Endothelial cell of umbilical vein (primary cell): ENCODE measurements at places on chromosomes 7 and 10.
A peak's percentile ranks its signal among the peaks of the same experiment; 100 is the strongest.

- H3K27me3 ChIP-seq: no peaks in the 10 kb centered on the region
- no peak for DNase-seq
- H3K4me1 ChIP-seq: no peaks in the 10 kb centered on the region
- no peak overlapping the region for H3K27ac ChIP-seq
- H3K36me3 ChIP-seq: no peaks in the 10 kb centered on the region
Measured at GRCh38 chr7:117285826-117286225, 37.0 kb downstream of the WNT2 start.

DNA sequence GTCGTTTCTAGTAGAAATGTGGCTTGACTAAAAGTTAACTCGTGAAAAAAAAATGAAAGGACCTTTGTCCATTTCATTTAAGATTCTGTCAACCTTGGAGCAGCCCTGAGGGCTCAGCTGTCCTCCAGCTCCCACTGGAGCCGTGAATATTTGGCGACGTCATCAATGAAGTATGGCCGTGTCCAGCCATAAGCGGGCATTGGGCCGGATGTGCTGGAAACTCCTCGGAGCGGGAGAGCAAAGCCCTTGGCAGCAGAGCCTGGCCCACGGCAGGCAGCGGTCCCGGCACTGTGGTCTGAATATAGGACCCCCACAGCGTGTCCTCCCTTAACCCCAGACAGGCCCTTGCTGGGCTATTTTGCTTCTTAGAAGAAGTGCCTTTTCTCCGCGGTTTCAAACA, 50.0 kb downstream of the JAKMIP3 start:
- H3K36me3 ChIP-seq: no peaks in the 10 kb centered on the region
- H3K4me3 ChIP-seq: no peak overlapping the region
- no peak for DNase-seq

- no peaks in the 10 kb centered on the region for H3K4me1 ChIP-seq
- H3K27me3 ChIP-seq: no peaks in the 10 kb centered on the region
- no peak overlapping the region for H3K27ac ChIP-seq
- H3K4me3 ChIP-seq: no peak overlapping the region
Measured at GRCh38 chr10:133440633-133441285, 13.0 kb upstream of the SCART1 start.

GRCh38 chr10:87750817-87751216, 67.2 kb downstream of the ATAD1 start:
- H3K27me3 ChIP-seq: no peaks in the 10 kb centered on the region
- H3K4me1 ChIP-seq: peaks cover 7% of the 10 kb centered on the region
- no peak overlapping the region for H3K4me3 ChIP-seq
- peaks cover 2% of the 10 kb centered on the region for H3K36me3 ChIP-seq

- H3K36me3 ChIP-seq: no peaks in the 10 kb centered on the region
- H3K27me3 ChIP-seq: no peaks in the 10 kb centered on the region
- H3K4me3 ChIP-seq: no peak overlapping the region
Measured at GRCh38 chr7:150727381-150727780, 9.8 kb upstream of the GIMAP5 start.

GRCh38 chr7:127820732-127821085, 168.7 kb downstream of the SND1 start:
- H3K36me3 ChIP-seq: no peaks in the 10 kb centered on the region
- H3K27ac ChIP-seq: no peak overlapping the region
- no peak overlapping the region for H3K4me3 ChIP-seq
- no peak for DNase-seq

GRCh38 chr7:149569726-149570422, 72.3 kb upstream of the ZNF746 start:
- H3K27ac ChIP-seq: no peak overlapping the region
- H3K4me3 ChIP-seq: no peak overlapping the region
- H3K36me3 ChIP-seq: peaks cover 2% of the 10 kb centered on the region
- no peak for DNase-seq

GRCh38 chr10:75764974-75765788, 333.8 kb downstream of the LRMDA start:
- no peaks in the 10 kb centered on the region for H3K27me3 ChIP-seq
- DNase-seq: no peak
- H3K4me3 ChIP-seq: no peak overlapping the region
- H3K4me1 ChIP-seq: no peaks in the 10 kb centered on the region
- no peaks in the 10 kb centered on the region for H3K36me3 ChIP-seq

DNA sequence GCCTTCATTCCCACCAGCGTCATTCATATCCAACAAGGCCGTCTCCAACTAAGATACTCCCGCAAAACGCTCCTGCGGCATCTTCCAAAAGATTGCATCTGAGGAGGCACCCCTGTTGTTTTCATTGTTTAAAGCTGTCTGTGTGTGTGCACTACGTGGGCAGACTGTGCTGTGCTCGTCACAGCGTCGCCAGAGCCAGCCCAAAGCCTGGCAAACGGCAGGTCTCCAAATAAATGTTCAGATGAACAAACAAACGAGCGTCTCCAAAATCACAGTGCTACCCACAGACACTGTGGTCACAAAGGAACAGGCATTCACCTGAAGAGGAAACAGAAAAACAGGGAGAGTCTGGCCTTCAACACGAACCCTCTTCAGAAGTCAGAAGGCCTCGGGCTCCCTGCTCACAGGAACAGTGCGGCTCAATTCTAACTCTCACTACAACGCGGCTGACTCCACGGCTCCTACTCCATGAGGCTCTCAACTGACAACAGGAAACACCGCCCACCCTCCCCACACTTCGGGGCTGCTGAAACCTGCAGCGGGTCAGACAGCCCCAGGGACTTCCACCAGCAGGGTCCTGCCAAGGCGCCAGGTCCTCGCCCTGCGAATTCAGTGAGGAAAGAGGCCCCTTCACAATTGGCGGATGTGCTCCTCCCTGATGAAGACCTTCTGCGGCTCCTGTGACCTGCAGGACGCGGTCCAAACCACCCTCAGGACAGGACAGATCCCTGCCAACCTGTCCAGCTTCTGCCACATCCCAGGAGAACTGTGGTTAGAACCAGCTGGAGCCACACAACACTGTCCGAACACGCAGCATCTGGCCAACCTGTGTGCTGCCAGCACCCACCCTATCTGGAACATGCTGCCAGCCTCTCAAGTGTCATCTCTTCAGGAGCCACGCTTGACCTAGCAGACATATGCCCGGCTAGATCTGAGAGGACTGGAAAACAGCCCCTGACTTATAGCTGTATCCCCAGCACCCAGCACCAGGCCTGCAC, 36.1 kb downstream of the MAD1L1 start:
- no peaks in the 10 kb centered on the region for H3K27me3 ChIP-seq
- H3K27ac ChIP-seq: no peak overlapping the region
- H3K36me3 ChIP-seq: peaks cover 12% of the 10 kb centered on the region
- H3K4me1 ChIP-seq: no peaks in the 10 kb centered on the region

DNA sequence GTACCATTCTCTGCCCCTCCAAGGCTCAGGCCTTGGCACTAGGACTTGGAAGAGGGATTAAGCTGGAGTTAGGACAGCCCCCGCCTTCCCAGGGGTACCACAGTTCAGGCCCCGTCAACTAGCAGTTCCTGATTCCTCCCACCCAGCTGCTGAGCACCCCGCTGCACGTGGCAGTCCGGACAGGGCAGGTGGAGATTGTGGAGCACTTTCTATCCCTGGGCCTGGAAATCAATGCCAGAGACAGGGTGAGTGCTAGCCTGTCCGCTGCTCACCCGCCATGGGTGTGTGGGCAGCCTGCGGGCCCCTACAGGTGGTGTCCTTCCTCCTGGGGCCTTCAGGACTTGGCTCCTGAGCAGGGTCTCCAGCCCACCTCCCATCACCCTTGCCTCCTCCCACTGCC, 2.0 kb upstream of the HOGA1 start:
- no peak overlapping the region for H3K4me3 ChIP-seq
- H3K36me3 ChIP-seq: no peaks in the 10 kb centered on the region
- no peak overlapping the region for H3K27ac ChIP-seq

DNA sequence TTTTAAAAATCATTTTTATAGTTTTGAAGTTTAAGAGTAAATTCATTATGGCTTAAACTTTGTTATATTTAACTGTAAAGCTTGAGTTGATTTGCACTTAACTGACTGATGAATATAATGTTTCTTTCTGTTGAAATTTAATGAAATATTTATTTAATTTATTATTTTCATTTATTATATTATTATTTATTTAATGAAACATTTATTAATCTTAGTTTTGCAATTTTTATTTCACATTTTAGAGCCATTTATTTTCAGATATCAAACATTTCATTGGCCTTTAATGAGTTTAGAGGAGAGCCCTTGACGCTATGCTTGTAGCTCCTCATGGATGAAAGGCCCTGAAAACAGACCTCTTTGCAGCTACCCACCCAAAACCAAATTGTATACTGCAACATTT, 570.0 kb downstream of the LRMDA start:
- DNase-seq: no peak
- H3K4me3 ChIP-seq: no peak overlapping the region
- H3K36me3 ChIP-seq: no peaks in the 10 kb centered on the region
- no peak overlapping the region for H3K27ac ChIP-seq

DNA sequence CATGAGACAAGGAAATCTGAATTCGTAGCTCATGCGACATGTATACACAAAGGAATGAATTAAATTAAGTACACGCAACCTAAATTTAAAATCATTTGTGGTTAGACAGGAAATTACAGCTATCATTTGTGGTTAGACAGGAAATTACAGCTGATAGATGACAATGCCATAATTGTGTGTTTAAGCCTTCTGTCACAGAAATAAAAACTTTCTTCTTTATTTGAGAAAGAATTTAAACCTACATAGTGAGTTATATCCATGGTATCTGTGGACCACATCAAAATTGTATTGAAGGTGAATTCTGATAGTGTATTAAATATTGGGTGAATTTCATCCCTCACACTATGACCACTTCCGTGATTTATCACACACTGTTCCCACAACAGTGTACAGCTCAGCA, 362.9 kb downstream of the MAGI2 start:
- no peaks in the 10 kb centered on the region for H3K27me3 ChIP-seq
- no peak overlapping the region for H3K27ac ChIP-seq
- no peaks in the 10 kb centered on the region for H3K36me3 ChIP-seq
- H3K4me3 ChIP-seq: no peak overlapping the region

DNA sequence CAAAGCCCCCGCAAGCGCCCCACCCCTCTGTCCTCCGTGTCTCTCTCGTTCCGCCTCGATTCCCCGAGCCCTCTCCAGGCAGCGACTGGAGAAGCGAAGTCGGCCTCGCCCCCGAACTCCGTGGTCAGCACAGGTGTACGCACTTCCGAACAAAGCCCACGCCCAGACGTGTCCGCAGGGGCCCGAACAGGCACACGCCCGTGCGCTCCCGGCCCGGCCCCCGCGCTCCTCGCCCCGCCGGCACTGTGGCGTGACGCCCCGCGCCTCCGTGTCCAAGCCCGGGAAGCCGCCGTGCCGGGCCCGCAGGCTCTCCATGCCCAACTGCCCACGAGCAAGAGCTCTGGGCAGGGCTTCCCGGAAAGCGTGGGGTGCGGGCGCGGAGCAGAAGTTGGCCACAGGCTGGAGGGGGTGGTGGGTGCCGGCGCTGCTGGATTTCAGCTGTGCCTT, 662 bp downstream of the NRCAM start:
- peak overlapping the region; percentile 95 for H3K4me3 ChIP-seq
- H3K36me3 ChIP-seq: no peaks in the 10 kb centered on the region
- peak overlapping the region; percentile 78 for H3K27ac ChIP-seq
- no peak for DNase-seq

- no peaks in the 10 kb centered on the region for H3K27me3 ChIP-seq
- no peak overlapping the region for H3K4me3 ChIP-seq
- H3K4me1 ChIP-seq: no peaks in the 10 kb centered on the region
- no peak for DNase-seq
- no peak overlapping the region for H3K27ac ChIP-seq
Measured at GRCh38 chr7:75010036-75010435, 45.5 kb downstream of the CASTOR2 start.
